ENCODE measurements at places on chromosomes 16 and 17. TPM values are rescaled to one million over a fixed set of nuclear protein-coding genes. Genes with fewer than 3 reads are reported as not detected.

The TNS4 gene
- 7.6 TPM for total RNA-seq

The C17orf100 gene
- 1.4 TPM for total RNA-seq

The MYOCD gene
- total RNA-seq: not detected

The NOMO2 gene
- 68.4 TPM for total RNA-seq

The RASD1 gene
- 0.31 TPM for total RNA-seq

The RGS9 gene
- 1.2 TPM for total RNA-seq

GRCh38 chr17:45345554-45346215, 28.9 kb upstream of the MAP3K14 start:
- DNase-seq: no peak

DNA sequence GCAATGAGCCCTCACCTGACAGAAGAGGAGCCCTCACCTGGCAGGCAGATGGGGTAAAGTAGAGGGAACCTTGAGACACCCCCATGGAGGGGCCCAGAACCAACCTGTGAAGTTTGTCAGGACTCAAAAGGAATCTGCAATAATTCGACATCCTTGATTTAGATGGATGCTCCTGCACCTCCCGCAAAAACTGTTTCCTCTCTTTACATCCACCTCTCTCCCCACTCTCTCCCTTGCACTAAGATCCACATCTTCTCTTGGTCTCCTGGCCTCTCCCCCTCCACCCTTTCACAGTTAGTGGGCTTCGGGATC, 34.9 kb upstream of the RBFOX3 start:
- DNase-seq: no peak

GRCh38 chr17:42655528-42655927, 3.6 kb upstream of the TUBG2 start:
- DNase-seq: no peak

DNA sequence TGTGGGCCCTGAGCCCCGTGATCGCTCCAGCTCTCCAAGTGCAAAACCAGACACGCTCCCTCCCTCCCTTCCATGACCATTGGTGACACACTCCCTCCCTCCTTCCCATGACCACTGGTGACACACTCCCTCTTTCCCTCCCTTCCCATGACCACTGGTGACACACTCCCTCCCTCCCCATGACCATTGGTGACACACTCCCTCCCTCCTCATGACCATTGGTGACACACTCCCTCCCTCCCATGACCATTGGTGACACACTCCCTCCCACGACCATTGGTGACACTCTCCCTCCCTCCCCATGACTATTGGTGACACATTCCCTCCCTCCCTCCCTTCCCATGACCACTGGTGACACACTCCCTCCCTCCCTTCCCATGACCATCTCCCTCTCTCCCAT, 56.3 kb downstream of the LMF1 start:
- no peak for DNase-seq

DNA sequence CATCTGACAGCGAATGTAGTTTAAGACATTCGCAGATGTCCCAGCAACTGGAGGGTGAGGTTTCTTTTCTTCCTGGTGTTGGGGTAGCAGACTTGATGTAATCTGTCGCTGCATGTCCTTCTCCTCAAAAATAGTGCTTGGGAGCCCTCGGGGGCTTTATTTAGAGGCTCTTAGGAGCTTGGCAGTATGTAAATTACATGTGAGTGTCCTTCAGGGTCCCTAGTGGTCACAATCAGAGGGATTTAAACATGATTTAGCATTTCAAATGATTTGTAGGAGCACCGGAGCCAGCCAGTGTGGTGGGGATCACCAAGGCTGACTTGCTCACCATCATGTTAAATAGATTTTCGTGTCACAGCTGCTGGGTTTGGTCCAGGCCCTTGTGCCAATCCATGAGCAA, 8.8 kb upstream of the SALL1 start:
- DNase-seq: no peak

DNA sequence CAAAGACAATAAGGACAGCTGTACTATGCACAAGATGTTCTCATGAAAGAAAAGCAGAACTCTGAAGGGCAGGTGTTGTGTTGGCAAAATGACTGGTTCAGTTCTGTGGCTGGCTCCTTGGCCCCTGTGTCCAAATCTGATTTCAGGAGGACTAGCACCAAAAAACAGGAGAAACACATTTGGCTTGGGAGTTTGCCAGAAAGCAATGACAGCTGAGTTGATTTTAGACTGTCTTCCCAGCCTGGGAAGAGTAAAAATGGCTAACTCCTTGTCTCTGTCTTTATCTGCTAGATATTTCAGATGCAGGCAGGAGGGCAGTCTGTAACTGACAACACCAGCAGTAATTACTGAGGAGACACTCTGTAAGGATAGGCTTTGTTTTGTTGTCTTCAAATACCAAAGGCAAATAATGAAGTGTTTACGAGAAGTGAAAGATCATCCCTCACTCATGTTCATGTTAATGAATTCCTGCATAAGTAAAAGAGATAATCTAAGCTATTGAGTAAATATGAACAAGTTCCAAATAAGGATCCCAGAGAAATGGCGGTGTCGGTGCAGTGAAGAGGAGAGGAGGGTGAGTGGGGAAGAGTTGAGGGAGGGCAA, 989.0 kb downstream of the CDH11 start:
- no peak for DNase-seq

- no peak for DNase-seq
These were observed 70.6 kb downstream of the LMF1 start for GRCh38 chr16:900211-900610.

- no peak for DNase-seq
These were observed 1.6 kb downstream of the COASY start for GRCh38 chr17:42563543-42563942.
